ENCODE measurements at places on chromosomes 6 and 20.
A peak's percentile ranks its signal among the peaks of the same experiment; 100 is the strongest.

DNA sequence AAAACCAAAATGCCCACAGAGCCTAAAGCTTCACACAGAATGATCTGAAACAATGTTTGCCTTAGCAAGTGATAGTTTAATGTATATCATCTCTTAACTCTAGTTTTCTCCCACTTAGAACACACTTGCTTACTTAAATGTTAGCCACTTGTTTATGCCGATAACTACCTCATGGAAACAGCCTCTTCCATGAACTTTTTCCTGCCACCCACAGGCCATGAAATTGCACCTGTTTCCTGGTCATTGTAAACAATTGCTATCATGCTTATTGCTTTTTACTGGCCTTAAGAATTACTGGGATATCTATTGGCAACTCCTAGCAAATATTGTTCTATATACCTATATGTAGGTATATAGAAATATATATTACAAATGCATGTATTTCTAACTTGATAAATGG, 231.1 kb downstream of the HDGFL1 start:
- DNase-seq, result no peak

GRCh38 chr6:142868917-142869316, 76.1 kb downstream of the HIVEP2 start:
- DNase-seq, result no peak

DNA sequence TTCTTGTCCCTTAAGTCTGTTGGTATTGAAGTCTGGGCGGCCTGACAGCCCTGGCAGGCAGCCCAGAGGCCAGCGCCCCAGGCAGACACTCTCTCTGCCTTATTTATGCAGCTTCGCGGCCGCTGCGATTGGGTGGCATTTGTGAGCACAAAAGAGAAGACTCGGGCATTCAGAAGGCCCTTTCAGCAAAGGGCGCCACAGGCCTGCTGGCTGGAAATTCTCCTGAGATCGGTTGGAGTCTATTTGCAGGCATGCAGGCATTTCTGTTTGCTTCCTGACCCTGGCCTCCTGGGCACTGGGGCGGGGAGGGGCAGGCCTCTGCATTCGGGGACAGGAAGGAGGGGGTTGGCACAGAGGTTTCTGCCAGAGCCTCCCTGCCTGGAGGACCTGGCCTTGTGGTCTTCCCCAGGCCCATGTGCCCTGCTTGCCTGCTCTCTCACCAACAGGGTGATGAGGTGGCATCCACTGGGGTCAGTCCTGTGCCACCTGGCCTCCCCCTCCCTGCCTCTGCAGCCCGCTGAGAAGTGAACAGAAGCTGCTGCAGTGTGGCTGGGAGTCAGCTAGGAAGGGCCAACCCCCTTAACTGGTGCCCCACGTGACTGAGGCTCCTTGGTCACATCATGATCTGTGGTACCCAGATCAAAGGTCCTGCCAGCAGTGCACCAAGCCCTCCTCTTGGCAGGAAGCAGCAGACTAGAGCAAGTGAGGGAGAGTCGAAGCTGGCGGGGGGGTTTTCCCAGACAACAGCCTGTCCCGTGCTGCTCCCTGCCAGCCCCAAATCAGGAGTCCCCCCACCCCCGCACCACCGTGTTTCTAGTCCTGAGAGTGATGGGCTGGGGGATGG, 16.6 kb upstream of the CCDC167 start:
- DNase-seq, result no peak

GRCh38 chr6:8940356-8940755, 505.0 kb upstream of the SLC35B3 start:
- no peak for DNase-seq

- peak; percentile 81 for DNase-seq
These were observed 93.2 kb downstream of the FOXO3 start for GRCh38 chr6:108653949-108654348.

GRCh38 chr6:32115623-32116022, 6.5 kb upstream of the TNXB start:
- no peak for DNase-seq

DNA sequence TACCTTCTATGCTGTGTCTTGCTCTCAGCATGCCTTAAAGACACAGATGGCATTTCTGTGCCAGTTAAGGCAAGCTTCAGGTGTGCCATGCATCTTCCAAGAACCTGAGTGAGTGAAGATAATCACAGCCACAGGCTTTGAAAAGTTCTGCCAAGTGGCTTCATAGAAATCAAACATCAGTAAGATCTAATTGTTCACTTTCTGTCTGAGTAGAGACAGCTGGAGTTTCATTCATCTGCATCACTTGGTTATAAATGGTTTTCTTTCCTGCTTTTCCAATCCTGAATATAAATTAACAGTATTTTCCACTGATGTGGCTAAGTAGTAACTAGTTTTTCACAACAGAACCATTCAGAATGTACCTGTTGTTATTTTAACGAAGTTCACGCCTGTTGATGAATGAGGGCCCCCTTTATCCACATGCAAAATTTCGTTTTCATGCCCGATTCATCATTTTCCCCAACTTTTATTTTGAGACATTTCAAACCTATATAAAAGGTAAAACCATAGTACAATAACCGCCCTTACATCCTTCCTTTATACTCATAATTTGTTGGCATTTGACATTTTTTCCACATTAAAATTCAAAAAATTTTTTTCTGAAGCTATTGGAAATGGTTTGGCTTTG, 38.6 kb upstream of the KCNG1 start:
- DNase-seq, result no peak

- DNase-seq, result no peak
These were observed 47.0 kb downstream of the DLL1 start for GRCh38 chr6:170243791-170244291.

DNA sequence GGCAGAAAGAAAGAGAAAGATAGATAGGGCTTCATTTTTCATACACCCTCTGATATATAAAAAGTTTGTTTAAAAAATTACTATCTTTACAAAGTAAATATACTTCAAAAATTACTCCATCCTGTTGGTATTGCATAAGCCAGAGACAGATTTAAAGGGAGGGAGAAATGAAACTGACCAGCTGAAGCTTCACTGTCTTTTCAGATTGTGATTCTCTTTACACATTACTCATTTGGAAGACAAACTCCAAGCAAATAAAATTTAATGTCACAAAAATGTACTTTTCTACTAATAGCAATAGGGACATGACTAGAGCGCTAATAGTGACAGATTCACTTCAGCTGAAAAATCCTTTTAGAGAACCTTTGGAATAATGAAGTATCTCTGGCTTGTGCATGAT, 38.6 kb upstream of the MARCKS start:
- DNase-seq, result no peak

DNA sequence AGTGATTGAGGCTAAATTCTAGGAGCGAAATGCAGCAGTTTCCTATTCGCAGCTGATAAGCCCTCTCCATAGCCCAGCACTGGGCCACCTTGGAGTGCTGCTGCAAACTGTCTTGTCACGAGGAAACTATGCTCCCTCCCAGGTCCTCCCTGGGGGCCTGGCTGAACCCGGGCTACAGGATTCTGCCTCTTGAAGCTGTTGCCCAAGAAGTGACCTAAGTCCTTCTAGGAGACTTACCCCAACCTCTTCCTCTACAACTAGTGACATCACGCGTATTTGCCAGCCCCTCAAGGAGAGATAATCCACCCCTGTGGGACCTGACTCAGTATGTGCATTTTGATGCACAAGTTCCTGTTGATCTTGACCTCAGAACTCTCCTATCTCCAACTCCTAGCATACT, 26.5 kb upstream of the ZFAND3 start:
- no peak for DNase-seq

- DNase-seq, result no peak
These were observed 36.8 kb upstream of the KLHL31 start for GRCh38 chr6:53702316-53702715.

DNA sequence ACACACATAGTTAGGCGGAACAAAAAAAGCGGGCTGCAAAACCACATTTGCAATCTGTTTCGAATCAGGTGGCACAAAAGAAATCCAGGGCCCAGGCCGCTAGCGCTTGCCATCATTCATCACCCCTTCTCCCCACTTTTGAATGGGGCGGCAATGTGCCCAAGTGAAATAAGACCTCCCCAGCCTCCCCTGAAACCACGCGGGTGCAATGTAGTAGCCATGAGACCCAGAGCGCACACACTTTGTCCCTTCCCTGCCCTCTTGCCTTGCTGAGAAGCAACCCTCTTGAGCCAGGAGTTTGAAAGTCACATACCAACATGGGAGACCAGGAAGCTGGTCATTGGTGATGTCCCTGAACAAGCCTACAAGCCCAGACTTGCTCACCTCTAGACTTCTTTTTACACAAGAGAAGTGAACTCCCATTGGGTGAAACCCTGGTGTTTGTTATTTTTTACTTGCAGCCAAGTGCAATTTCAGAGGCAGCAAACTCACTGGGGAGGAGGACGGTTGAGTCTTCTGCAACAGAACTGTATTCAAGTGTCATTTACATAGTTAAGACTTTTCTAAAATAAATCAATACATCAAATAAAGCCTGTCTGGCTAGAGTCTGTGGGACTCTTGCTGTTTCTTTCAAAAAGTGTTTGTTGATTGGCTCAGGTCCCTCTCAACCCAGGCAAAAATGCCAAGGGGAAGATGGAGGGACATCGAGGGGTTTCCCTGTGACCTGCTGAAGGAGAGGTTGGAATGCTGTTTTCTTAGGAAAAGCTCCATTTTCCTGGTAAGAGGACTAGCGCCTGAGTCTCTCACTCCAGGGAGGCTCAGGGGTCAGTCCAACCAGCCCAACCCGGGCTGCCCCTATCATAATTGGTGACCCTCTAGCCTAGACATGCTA, 138.1 kb upstream of the PTPN1 start:
- DNase-seq, result no peak
